Stimulated activated naive B cell treated with anti-CD40 and anti-IgM and Interleukin-4, amounts not matched to agents 10 μg/mL and 1 μg/mL and 100 μg/mL, for 72 hours (primary cell): ENCODE measurements at places on chromosomes 5 and 9.

DNA sequence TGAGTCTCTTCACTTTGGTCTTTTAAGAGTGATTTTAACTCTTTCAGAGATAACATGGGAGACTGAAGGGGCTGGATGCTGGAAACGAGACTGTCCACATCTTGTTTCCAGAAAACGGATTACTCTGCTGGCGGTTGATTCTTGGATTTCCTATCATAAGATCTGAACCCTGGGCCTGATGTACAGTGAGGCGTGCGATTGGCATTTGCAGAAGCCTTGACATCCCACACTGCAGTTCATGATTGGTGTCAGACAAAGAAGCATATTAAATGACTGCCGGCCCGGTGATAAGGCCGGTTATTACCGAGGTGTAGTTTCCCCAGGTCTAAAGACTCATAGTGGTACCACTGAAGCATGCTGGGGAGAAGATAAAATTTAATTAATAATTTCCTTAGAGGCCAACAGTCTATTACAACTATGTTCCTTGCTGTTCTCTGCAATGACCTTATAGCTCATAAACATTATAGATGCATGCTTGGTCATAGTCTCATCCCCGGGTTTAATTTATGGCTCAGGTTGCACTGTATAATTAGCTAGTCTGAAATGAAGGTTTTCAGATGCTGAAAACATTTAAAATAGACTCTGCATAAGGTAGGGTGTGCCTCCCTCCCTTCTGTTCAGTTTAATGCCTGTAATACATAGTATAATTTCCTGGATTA is 99.2 kb downstream of the PPP2R2B start:
- DNase-seq: no peak

GRCh38 chr5:59401637-59402036 is 491.9 kb downstream of the PDE4D start:
- DNase-seq: no peak

DNA sequence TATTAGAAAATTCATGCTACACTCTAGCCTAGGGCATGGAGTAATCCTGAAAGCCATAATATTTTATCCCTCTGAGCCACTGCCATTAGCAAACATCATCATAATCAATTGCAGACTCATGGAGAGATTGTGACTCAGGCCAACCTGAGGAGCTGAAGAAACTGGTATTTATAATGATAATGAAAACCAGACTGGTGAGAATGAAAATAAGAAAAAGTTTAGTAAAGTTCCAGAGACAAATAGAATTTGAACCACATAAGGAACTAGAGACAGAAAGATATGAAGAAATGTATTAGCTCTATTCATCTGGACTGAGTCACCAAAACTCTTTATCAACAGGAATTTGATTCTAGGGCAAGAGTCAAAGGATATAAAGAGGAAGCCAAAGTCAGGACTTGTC is 158.7 kb downstream of the DRD1 start:
- no peak for DNase-seq

DNA sequence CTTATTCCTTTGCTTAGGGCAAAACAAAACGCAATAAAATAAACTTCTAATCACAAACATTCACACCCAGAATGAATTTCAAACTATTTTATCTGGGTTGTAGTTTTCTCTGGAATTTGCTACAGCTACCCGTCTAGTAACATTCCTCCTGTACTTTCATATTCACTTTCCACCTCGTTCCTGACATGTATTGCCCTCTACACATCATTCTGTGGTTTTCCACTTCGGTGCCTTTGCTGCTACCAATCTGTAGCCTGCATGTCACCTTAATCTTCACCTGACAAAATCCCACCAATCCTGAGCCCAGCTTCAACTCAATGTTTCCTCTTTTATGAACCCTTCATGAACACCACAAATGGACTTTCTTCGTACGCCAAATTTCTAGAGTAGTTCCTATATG is 694.1 kb upstream of the C9orf72 start:
- DNase-seq: no peak

- no peak for DNase-seq
Observed at GRCh38 chr9:136160381-136160841, 41.7 kb upstream of the TMEM250 start.

DNA sequence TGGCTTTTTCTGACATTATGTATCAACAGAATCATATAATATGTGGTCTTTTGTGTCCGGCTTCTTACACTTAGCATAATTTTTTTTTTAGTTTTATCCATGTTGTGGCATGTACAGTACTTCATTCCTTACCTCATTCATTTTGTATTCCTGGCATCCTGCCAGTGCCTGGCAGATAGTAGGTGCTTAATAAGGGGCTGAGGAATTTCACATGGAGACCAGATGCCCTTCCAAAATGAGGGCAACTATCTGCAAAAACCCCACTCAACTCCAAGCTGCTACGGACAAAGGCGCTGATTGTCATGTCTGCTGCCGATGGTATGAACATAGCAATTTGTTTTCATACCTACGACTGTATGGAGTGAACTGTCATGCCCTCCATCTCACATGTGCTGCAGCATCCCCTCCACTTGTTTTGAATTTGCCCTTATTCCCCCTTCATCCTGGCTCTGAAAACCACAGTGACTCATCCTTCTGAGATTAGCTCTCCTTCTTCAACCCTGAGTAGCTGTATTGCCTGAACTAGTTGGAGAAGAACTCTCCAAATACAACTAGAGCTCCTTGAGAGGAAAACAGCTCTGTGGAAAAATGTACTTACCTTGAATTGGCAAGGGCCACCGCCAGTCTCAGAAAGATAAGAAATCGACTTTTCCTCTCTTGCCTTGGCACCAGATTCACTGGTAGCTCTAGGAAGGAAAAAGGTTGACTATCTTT is 41.3 kb upstream of the FOXE1 start:
- DNase-seq: no peak

- no peak for DNase-seq
Observed at GRCh38 chr5:168916852-168917251, 337.7 kb upstream of the PANK3 start.

DNA sequence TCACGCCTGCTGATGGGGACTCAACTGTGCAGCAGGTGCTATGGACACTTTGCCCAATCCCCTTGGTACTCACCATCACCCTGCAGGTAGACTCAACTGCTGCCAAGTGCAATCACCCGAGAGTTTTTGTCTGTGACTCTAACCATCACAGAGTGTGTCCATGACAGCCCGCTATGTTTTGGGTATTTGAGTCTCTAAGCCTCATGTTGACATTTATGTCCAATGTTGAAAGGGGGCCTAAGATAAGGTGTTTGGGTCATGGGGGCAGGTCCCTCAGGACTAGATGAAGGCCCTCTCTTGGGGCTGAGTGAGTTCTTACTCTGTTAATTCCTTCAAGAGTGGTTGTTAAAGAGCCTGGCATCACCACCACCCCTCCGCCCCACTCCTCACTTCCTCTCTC is 44.1 kb upstream of the GABRP start:
- DNase-seq: no peak
